ENCODE measurements at places on chromosomes 13 and 19.

DNA sequence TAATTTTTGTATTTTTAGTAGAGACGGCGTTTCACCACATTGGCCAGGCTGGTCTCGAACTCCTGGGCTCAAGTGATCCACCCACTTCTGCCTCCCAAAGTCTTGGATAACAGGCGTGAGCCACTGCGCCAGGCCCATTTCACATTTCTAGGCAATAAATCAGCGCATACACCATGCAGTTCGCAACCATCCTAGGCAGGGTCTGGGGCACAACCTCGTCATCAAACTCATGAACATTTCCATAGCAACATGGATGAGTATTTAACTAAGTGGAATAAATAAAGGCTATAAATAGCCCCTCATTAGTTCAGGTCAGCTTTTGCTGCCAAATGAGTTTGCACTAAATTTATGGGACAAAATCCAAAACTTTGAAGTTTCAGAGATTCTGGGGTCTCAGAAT, 8.2 kb downstream of the MEIS3 start:
- no peak for DNase-seq

GRCh38 chr13:102591988-102592781, 4.6 kb upstream of the TPP2 start:
- DNase-seq: peak; percentile 82

- no peak for DNase-seq
Observed at GRCh38 chr13:70908795-70909194, 800.5 kb upstream of the KLHL1 start.

- no peak for DNase-seq
Observed at GRCh38 chr13:26837997-26838396, 77.4 kb upstream of the GPR12 start.

- no peak for DNase-seq
Observed at GRCh38 chr13:43664700-43665191, 122.0 kb downstream of the ENOX1 start.

DNA sequence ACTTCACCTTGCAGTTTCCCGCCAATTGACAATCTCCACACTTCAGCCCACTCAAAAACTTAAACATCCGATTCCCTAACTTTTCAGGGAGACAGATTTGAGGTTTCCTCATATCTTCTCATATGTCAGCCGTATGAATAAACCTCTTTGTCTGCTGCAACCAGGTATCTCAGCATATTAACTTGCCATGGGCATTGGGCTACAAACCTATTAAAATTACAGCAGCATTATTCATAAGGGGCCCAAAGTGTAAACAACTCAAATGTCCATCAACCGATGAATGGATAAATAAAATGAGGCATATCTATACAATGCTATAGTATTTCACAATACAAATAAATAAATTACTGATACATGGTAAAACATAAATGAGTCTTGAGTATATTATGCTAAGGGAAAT, 179.4 kb upstream of the ATXN8OS start:
- no peak for DNase-seq

DNA sequence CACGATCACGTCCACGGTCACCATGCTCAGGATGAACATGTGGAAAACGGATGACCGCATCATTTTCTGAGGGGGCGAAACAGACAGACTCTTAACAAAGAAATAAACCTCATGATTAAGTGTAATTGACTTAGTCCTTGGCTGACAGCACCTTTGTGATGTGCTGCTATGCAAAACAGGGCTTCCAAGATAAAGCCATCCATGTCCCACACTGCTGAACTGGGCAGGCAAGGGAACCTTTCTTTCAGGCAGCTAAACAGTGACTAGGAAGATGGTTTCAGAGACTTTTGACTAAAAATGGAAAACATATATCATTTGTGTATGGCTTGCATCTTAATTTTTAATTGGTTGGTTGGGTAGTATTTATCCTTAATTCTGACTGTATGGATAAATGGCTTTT, 157.8 kb downstream of the NALCN start:
- DNase-seq: no peak

DNA sequence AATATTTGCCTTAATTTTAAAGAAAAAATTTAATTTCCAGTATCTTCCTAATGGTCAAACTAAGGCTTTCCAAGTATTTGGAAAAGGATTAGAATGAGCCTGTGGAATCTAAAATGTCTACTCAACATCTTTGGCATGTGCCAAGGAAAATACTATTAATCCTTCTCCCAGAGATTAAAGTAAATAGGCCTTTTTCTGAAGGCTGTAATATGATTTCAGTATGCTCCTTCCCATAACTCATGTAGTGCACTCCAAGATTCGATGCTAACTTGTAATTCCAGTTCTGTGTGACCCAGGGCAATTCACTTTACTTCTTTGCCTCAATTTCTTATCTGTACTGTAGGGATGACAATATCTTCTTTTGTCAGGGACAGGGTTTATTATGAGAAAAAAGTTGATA, 196.9 kb downstream of the ZIC5 start:
- DNase-seq: no peak

DNA sequence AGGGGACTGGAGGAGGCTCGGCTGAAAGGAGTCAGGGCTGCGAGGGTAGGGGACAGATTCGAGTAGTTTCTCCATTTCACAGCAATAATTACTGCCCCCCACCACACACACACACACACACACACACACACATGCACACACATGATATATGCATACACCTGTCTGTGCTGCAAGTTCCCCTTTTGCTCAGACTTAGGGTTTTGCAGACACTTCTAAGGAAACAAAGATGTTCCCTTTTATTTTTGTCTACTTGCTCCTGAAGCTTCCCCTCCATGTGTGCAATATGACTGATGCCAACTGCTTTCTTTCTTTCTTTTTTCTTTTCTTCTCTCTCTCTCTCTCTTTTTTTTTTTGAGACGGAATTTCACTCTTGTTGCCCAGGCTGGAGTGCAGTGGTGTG, 13.4 kb downstream of the MBD3L2B start:
- DNase-seq: no peak

- DNase-seq: no peak
Observed at GRCh38 chr13:43295825-43296564, 272.6 kb downstream of the DNAJC15 start.

GRCh38 chr13:90738881-90739280, 608.6 kb upstream of the MIR17HG start:
- DNase-seq: no peak

DNA sequence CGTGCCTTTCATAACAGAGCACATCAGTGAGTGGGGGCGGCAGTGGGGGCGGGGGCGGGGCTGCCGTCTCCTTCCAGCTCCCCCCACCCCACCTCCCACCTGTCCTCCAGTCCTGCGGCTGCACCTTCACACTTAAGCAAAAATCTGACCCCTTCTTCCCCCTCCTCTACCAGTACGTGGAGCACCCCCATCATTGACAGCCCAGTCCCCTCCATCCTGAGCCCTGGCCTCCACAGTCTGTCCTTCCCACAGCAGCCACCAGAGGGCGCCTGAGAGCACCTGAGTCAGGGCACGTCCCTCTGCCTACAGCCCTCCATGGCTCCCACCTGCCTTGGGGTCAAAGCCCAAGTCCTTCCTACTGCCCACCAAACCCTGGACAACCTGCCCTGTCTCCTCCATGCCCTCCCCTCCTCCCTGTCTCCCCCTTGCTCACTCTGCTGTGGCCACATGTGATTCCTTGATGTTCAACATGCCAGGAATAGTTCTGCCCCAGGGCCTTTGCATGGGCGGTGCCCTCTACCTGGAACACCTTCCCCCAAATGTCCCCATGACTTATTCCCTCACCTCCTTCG, 4.0 kb downstream of the EBI3 start:
- peak; percentile 97 for DNase-seq

DNA sequence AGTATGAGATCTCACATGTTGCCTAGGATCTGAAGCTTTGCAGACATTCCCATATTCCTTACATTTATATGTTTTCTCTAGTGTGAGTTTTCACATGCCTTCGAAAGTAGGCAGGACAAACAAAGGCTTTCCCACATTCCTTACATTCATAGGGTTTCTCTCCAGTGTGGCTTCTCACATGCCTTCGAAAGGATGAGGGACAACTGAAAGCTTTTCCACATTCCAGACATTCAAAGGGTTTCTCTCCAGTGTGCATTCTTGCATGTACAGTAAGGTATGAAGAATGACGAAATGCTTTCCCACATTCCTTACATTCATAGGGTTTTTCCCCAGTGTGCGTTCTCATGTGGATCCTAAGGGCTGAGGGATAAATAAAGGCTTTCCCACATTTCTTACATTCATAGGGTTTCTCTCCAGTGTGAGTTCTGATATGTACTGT, 14.2 kb downstream of the ZNF699 start:
- DNase-seq: no peak

DNA sequence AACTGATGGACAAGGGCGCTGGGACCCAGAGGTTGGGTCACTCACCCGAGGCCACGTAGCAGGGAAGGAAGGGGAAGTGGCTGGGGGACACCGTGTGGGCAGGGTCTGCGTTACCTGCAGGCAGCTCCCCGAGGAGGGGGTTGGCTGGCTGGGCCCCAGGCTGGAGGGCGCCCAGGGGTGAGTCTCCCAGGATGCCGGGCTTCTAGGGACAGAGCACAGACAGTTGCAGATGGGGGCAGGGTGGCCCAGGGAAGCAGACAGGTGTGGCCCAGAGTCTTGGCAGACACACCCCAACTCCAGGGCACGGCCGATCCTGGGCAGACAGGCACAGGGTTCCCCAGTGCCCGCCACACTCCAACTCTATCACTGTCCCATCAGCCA, 5.6 kb upstream of the FDX2 start:
- DNase-seq: no peak

GRCh38 chr19:15476325-15476724, 3.0 kb downstream of the PGLYRP2 start:
- DNase-seq: no peak

DNA sequence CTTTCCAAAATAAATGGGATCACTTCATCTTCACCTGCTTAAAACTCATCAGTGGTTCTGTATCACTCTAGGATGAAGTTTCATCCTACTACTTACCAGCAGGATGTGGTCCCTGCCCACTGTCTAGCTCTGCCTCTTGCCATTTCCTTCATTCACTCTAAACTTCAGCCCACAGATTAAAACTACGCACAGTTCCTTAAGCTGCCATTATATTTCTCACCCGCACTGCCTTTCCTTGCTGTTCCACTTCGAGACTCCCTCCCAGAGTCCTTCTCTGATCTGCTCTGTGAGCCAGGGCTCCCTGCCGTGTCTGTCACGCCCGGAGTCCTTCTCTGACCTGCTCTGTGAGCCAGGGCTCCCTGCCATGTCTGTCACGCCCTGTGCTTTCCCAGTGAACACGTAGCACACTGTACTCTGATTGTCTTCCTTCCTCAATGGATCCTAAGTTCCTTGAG, 52.0 kb upstream of the NPAS1 start:
- DNase-seq: no peak

DNA sequence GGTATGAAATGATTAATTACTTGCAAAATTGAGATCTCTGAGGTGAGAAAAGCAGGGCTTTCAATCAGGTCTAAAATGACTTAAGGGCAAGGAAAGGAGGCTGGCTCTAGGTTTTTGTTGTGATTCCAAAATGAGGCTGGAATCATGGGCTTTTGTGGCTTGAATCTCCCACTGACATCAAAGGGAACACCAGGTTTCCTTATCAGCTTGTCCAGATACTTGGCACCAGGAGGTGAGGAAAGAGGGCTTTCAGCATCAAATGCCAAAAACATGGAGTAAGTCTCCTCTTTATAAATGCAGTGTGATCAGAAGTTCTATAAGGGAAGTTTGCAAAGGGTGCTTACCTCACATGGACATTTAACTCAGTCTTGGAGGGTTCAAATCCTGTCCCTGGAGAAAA, 402.3 kb downstream of the NDFIP2 start:
- DNase-seq: no peak

- DNase-seq: no peak
Observed at GRCh38 chr13:97194479-97194878, 27.7 kb upstream of the MBNL2 start.

- DNase-seq: peak; percentile 79
Observed at GRCh38 chr19:38417544-38418506, 8.2 kb downstream of the RASGRP4 start.

GRCh38 chr19:35229601-35230000, 1.1 kb upstream of the FAM187B start:
- peak; percentile 28 for DNase-seq

DNA sequence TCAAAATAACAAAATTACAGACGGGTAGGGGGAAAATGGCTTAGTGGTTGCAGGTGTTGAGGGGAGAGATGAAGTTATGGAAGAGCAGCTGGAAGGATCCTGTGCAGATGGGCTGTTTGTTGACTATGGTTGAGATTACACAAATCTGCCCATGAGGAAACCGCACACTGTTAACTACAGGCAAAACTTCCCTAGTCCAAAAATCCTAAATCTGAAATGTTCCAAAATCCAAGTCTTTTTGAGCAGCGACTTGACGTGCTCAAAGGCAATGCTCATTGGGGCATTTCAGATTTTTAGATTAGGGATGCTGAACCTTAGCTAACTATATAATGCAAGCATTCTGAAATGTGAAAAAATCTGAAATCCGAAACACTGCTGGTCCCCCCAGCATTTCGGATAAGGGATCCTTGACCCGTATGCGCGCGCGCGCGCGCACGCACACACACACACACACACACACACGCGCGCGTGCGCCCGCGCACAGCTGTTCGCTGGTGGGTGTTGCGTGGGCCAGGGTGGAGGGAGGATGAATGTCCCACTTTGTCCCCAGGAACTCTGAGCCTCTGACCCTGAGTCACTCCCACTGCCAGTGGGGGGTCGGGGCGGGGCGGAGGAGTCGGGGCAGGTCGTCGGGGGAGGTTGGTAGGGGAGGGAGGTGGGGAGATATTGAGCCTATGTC, 6.8 kb downstream of the F2RL3 start:
- no peak for DNase-seq

DNA sequence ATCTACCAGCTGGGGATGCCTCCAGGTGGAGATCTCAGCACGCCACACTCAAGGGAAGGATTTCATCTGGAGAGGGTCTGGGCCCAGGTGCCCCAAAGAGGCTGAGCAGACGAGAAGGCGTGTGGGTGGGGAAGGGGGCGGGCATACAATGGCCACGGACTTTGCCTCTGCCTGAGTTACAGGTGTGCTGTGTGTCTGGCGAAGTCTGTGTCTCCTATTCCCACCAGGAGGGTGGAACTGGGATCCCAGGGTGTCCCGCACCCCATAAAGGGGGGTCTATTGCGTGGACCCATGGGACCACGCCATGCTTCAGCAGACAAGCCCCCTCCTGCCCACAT, 3.6 kb downstream of the TLE2 start:
- DNase-seq: no peak

GRCh38 chr19:16402041-16402440, 69.7 kb downstream of the EPS15L1 start:
- no peak for DNase-seq

- DNase-seq: no peak
Observed at GRCh38 chr13:81874681-81875661, 1534.0 kb upstream of the SPRY2 start.

- DNase-seq: no peak
Observed at GRCh38 chr13:30730526-30730925, 4.8 kb upstream of the ALOX5AP start.

DNA sequence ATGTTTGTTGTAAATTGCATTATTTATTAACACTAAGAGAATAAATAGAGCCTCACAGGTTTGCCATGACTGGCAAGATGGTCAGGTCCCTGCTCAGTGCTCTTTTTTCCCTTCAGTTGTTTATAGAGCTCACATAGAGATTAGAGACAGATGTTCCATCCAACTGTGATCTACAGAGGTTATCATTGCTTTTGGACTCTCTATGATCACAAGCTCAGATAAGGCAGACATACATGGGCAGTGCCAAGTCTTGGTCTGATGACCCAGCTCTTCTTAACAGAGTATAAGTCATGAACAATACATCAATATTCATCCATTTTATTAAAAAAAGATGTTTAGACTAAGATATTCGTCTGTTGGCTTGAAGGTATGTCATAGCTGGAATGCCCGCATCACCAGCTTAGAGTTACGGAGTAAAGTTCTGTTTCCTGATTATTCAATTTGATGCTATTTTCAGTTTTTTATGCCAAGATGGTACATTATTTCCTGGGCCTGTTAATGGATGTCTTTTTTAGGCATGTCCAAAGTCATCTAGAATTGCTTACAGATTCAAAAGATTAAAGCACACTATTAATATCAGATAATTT, 729.8 kb upstream of the SLC10A2 start:
- DNase-seq: no peak

All from activated CD8-positive, alpha-beta memory T cell treated with anti-CD3 and anti-CD28 coated beads, Interleukin-2, amount 50 U/mL, for 48 hours (primary cell).